ENCODE measurements at places on chromosomes 3 and 15. TPM values are rescaled to one million over a fixed set of nuclear protein-coding genes. Genes with fewer than 3 reads are reported as not detected.
A peak's percentile ranks its signal among the peaks of the same experiment; 100 is the strongest.

The GOLGA8O gene
- not detected for total RNA-seq

The TPM1 gene
- total RNA-seq: 412 TPM

The CMTM8 gene
- total RNA-seq: 24.5 TPM

The ATP10A gene
- total RNA-seq: 0.97 TPM

The TMEM158 gene
- 16.9 TPM for total RNA-seq

The VIPR1 gene
- 13.9 TPM for total RNA-seq

The EHD4 gene
- 30.6 TPM for total RNA-seq

The C2CD4A gene
- 0.19 TPM for total RNA-seq

The SLC28A2 gene
- total RNA-seq: not detected

The CILP gene
- 0.03 TPM for total RNA-seq

The ENTPD3 gene
- total RNA-seq: 0.63 TPM

The ADAMTS7 gene
- 52.7 TPM for total RNA-seq

The CP gene
- total RNA-seq: 2.8 TPM

The KLHL6 gene
- total RNA-seq: 0.12 TPM

The LSAMP gene
- 2.0 TPM for total RNA-seq

The KBTBD12 gene
- 0.23 TPM for total RNA-seq

The SLC24A5 gene
- total RNA-seq: not detected

DNA sequence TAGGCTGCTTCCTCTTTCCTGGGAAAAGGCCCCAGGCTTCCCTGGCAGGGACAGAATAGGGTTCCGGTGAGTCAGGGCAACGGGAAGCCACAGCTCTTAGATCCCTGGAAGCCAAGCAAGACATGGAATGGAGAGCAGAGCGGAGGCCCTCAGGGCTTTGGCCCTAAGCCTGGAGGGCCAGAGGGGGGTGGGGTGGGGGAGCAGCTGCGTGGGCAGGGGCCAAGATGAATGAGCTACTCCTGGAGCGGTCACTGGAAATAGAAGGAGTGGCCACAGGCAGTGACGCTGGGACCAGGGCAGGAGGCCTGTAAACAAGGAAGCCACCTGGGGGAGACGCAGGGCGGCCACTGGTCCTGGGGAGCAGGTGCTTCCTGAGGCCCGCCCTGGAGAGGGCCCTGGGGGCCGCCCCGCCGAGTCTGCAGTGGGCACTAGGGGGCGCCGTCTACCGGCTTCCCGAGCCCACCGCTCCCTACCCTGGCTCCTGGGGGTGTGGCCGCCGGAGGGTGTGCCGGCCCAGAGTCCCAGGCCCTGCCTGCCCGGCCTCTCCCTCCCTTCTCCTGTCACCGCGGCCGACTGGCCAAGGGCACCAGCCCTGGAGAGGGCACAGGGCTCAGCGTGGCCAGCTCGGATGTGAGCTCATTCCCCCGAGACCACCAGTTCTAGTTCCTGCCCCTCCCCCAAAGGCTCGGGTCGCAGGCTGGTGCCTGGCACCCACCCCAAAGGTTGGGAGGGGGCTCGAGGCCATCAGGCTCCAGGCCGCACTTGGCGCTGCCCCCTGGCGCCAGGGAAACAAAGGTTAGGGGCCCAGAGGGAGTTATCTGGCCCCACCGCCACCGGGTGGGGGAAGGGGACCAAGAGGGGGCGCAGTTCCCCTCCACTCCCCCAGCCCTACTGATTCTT is 12.1 kb downstream of the VPS18 start:
- DNase-seq: peak; percentile 91

DNA sequence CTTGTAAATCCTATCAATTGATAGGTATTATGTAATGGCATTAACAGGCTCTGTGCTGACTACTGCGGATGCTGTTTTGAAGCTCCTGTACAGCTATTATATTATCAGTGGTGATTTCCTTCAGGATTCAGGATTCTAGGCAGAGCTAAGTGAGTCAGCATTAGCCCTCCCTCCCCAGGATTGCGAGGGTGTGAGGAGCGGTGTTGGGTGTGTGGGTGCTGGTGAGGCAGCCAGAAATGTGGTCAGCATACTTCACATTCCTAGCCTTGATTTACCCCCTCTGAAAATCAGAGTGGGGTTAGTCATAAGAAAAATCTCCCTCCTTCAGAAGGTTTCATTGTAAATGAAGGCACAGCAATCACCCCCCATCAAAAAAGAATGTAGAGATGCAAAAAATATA is 72.5 kb downstream of the SNTN start:
- peak; percentile 54 for DNase-seq

GRCh38 chr15:92011611-92012367 is 158.3 kb downstream of the SLCO3A1 start:
- peak; percentile 20 for DNase-seq

GRCh38 chr15:98121536-98121935 is 161.0 kb downstream of the ARRDC4 start:
- no peak for DNase-seq

GRCh38 chr3:182807061-182807460 is 13.8 kb downstream of the ATP11B start:
- no peak for DNase-seq

- DNase-seq: no peak
Measured at GRCh38 chr3:57155310-57155643, 9.9 kb downstream of the IL17RD start.

GRCh38 chr15:79167776-79168175 is 77.2 kb upstream of the RASGRF1 start:
- no peak for DNase-seq

- no peak for DNase-seq
Measured at GRCh38 chr3:110381992-110382391, 689.6 kb upstream of the NECTIN3 start.

DNA sequence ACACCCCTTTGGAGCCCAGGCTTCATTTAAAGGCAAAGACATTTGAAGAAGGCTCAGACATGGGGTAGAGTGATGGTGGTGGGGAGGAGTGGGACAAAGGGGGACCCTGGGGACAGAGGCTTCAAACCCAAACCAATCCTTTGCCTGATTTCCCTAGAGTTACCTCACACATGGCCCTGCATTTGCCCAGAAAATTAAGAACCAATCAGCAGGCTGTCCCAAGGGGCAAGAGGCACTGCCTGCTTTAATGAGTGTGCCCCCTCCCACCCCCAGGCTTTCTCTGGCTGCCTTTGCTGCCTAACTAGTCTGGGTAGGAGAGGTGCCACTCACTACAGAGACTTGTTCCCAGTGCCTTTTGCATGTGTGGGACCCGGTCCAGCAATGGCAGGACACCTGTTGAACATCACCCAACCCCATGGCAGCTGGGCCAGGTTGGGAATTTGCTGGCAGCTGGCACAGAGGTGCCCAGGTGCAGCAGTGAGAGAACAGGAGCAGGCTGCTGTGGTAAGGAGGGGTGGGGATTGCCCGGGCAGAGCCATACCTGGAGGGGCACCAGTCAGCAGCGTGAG is 38.4 kb downstream of the CCDC33 start:
- no peak for DNase-seq

DNA sequence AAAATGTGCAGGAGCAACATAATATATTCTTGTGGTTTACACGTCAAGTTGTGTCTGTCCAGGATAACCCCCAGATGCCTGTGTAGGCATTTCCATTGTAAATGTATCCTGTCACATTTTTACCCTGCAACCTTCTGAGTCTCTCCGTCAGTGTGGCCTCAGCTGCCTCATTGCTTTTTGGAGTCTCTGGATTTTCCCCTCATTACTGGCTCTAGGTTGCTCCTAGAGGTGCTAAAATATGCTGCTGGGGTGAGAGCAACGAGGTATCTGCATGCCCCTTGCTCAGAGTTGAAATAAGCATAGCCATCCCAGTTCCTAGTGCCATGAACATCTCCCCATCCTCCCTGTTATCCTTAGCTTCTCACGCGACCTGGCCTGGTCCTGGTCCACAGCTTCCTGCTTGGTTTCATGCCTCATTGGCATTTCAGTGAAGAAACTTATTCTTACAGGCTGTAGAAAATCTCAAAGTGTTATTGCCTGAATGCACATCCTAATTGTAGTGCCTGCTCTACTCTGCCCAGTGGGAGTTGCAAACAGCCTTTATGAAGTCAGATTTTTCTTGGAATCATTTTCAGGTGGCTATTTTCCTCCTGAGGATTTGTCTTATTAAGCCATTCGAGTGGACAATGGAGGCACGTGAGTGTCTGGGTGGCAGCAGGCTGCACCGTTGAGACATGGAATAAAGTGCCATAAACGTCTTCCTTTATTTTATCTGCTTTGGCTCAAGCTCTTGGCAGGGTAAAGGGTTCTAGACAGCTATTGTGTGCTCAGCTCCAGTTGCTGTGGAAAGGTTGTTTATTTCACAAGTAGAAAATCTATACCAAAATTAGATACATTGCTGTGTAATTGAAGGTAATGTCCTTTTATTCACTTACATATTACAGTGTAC is 33.2 kb downstream of the OXNAD1 start:
- DNase-seq: no peak

DNA sequence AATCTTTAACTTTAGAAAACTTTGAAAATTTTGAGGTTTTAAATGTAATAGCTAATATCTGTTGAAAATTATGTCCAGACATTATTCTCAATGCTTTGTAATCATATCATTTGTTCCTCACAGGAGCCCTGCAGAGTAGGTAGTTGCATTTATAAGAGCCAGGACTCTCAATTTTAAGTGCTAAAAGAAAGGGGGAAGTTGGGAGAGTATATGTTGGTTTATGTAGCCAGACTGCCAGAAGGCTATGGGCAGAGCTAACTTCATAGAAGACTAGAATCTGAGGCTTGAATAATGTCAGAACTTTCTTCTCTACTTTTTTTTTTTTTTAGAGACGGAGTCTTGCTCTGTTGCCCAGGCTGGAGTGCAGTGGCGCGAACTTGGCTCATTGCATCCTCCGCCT is 9.1 kb downstream of the VPS8 start:
- no peak for DNase-seq

DNA sequence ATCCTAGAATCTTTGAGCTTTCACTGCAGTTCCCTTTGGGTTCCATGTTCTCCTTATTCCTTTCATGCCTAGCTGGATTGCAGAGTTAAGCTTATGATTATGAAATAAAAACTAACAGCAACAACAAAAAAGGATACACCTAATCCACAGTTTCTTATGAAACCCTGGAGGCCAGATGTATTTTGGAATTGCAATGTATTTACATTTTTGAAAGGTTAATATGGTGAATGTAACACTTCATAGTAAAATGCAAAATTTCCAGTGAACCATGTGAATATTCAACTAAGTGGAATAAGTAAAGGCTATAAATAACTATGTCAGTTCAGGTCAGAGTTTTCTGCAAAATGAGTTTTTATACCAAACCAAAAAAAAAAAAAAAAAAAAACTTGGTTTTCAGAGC is 65.8 kb upstream of the FLNB start:
- DNase-seq: no peak

GRCh38 chr15:71485094-71485693 is 325.2 kb upstream of the NR2E3 start:
- peak; percentile 58 for DNase-seq

GRCh38 chr15:85694091-85694490 is 100.6 kb downstream of the KLHL25 start:
- no peak for DNase-seq

GRCh38 chr3:13040361-13041074 is 32.7 kb downstream of the IQSEC1 start:
- no peak for DNase-seq

GRCh38 chr3:127984241-127984975 is 67.8 kb upstream of the SEC61A1 start:
- DNase-seq: no peak

DNA sequence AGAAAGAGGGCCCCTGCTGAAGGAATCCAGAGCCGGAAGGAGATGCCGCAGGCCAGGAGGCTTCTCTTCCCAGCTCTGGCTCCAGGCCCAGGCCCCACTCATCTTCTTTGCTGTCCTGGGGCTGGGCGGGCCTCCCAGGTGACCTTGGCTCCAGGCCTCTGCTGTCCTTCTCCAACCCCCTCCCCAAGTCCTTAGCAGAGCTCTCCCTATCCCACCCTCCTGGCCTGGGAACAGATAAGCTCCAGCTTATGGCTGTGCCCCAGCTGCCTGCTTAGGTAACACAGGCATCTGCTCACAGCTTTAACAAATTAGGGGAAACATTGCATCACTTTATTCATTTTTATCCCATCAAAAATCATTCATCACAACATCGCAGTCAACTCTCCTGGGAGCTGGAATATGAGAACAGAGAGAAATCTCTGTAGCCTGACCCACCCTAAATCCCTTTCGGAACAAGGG is 86.9 kb downstream of the SEMA5B start:
- no peak for DNase-seq

GRCh38 chr3:133445108-133445507 is 45.3 kb downstream of the BFSP2 start:
- no peak for DNase-seq

DNA sequence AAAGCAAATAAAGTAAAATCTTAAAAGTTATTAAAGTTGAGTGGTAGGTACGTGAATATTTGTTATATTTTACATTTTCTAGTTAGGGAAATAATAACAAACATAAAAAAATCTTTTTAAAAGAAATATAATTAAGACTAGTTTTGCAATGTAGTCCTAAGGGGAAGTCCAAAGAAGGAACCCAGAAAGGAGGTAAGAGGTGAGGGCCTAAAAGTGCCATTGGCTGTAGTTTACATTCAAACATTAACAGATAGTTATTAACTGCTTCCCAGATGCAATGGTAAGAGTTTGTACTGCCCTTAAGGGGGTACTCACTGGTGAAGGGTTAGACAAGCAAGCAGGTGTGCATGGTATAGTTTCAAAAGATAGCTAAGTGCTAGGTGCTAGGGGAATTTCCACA is 79.2 kb downstream of the B3GALNT1 start:
- DNase-seq: no peak

DNA sequence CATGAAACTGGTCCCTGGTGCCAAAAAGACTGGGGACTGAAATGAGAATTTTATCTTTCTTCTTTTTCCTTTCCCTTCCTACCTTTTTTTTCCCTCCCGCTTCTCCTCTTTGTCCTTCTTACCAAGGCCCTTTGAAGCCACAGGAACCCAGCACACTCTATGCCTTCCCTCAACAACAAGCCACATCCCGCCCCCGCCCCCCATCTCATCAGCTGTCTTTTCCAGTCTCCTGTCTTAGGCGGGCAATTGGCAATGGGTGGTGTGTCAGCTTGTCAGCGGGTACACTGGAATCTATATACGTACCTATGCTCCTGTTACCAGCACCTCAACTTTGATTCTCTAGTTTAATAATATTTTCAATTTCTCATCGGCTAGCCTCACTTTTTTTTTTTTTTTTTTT is 56.3 kb upstream of the CHD2 start:
- DNase-seq: peak; percentile 13

GRCh38 chr3:24460974-24461373 is 33.7 kb downstream of the THRB start:
- no peak for DNase-seq

- no peak for DNase-seq
Measured at GRCh38 chr3:10383850-10384248, 62.9 kb upstream of the SEC13 start.

- DNase-seq: no peak
Measured at GRCh38 chr3:11845651-11846050, 1.0 kb downstream of the TAMM41 start.

DNA sequence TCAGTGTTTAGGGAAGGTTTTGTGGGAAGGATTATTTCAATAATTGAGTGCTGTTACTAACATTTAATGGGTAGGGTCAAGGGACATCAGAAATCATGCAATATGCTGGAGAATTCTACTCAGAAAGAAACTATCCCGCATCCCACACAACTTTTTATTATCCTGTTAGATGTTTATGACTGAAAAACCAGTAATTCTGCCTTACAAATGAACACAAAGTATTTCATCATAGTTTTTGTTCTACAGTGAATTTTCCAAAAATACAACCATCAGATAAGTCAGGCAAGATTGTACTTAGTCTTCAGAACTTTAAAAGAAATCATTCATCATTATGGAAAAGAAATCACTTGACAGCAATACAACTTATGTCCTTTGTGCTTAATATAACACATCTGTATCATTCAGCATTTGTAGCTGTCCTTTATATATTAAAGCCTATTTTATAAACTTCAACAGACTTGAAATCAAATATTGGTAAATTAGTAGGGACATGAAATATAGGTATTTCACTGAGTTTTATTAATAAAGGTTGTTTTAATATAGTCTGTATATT is 61.9 kb downstream of the TRPM7 start:
- no peak for DNase-seq

Data from GM23338 (cell line).